ENCODE measurements at places on chromosomes 5 and 9.

GRCh38 chr5:82605441-82605973 is 327.4 kb upstream of the RPS23 start:
- no peak for DNase-seq

DNA sequence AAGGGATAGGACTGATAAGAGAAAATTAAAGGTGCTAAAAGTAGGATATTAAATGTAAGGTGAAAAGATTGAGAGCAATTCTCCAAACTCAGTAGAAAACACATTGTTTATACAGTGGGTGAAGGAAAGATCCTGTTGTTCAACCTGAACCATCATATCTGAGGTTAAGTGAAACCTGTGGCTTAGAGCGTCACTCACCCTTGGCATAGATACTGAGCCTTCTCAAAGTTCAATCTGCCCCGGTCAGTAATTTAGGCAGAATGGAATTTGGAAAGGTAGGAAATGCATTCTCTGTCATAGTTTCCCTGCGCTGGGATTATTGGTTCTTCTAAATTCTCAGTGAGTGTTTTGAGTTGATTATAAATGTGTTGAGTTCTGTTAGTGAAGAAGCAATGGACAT is 456.2 kb upstream of the NMUR2 start:
- DNase-seq, result no peak

- DNase-seq, result no peak
These were observed 399.8 kb upstream of the PIK3R1 start for GRCh38 chr5:67815455-67816391.

DNA sequence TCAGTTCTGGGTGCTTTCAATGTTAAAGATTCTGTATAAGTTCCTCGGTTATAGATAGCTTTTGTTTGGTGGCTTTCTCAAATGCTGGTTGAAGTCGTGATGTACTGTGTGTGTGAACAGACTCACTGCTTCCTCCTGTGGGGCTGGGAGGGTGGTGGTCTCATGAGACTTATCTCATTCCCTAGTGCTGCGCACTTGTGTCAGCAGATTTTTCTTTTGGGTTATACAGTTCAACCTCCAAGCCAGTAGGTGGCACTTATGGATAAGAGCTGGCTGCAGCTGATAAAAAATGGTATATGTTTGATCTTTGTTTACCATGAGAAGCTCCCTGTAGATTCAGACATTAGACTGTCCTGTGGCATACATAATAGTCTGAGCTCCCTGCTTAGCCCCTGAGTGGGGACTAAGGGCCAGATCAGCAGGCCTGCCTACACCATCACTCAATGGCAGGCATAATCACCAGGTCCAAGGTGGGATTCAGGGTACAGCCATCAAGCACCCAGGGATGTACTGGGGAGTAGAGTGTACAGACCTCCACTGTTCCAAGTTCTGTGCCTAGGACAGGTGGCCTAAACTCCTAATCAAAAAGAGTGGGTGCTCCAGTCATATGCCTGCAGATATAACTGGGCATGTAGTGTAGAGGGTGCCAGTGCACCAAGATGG is 174.2 kb downstream of the OXCT1 start:
- no peak for DNase-seq

DNA sequence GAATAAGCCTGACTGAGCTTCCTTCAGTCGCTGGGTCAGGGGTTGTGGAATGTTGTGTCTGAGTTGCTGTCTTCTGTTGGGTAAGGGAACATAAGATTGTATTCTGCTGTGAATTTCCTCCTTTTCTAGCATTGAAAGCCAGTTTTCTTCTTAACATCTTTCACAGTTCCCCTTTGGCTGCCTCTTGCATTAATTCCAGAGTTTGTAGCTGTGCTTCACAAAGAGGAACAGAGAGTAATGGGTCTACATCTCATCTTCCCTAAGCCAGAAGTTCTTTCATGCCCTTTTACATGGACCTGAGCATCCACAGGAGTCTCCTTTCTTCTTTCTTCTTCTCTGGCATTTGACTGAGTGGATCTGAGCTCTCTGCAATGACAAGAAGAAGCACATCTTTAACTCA is 686.8 kb downstream of the KCTD16 start:
- no peak for DNase-seq

DNA sequence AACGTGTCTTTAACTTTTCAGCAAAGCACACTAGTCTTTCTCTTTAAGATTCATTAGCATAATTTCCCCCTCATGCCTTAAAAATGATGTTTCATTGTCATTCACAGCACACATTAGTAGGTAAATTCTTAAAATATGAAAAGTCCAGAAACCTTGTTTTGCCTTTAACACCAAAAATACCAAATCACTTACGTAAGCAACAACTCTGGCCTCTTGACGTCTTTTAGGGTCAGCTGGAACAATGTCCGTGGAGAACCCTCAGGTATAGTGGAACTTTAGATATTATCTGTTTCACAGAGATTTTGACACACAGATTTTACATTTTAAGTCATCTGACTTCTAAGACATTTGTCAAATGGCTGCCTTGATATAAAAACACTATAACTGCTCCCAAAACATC is 30.9 kb downstream of the LNPEP start:
- DNase-seq, result no peak

DNA sequence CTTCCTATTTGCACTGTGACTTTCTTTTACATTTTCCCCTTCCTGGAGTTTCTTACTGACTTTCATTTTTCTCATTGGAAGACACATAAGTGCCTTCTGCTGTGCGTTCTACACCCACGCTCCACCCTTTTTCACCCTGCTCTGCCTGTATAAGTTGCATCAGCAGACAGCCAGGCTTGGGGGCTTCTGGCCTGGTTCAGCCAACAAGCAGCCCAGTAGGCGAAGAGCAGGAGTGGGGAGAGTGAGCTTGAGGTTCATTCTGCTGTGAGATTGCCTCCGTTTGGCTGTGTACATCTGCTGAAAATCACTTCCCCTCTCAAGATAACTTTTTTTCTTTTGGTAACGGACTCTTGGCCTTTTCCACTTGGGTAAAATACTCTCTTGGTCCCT is 38.4 kb downstream of the RASGRF2 start:
- no peak for DNase-seq

DNA sequence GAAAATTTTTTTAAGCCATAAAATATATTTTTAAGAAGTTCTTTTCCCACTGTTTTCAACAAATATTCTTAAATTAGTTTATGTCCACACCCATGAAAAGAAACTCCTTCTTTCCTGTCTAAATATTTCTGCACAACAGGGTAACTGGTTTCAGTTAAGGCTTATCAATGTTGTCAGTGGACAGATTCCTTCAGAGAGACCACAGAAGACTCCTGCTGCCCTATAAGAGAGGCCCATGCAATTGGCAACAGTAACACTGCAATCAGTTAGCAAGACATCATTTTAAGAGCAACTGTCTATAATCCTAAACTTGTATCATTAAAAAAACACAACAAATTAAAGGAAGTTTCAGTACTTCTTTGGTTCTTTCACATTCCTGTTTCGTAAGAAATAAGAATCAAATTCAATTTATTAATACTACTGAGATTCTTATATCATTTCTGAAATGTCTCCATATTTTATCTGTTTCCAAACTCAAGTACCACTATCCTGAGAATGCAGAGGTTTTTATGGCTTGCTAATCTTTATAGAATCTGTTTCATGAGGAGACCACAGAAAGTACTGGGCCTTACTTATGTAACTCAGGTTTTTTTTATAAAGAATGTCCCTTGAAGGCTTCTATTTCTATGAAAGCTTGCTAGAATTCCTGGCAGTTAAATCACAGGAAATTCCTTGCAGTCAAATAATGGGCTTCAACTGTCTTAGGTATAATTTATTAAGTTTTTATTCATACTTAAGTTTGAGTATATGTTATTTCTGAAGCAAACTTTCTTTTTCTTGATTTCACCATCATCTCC is 240.2 kb downstream of the RFX3 start:
- DNase-seq, result no peak

DNA sequence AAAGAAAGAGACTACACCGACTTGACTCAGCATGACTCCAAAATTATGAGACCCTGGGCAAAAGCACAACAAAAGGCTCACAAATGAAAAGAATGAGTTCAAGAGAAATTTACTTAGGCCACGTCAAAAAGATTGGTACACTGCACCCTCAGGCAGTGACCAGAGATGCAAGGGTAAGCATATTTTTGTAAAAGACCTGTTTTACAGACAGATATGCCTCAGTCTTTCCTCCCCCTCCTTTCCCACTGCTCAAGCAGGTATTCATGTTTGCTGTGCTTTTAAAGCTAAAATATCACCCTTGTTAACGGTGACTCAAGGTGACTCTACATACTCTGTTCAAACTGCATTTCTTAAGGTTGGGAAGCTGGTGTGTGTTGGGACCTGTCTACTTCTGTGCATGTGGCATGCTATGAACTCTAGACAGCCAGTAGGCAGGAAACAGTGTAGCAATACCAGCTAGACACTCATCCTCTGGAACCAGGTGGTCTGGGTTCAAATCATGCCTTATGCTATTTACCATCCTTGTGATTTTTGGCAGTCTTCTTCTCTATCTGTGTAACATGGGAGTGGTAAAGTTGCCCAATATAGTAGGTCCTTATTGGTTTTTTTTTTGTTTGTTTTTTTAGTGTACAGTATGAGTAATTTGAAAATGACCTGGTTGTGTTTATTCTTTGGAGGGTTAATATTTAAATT is 98.7 kb downstream of the TLE4 start:
- no peak for DNase-seq

GRCh38 chr9:106921341-106921899 is 58.5 kb downstream of the ZNF462 start:
- no peak for DNase-seq

GRCh38 chr5:45774528-45774927 is 78.3 kb upstream of the HCN1 start:
- no peak for DNase-seq

- no peak for DNase-seq
These were observed 93.4 kb downstream of the ANKH start for GRCh38 chr5:14777932-14778791.

DNA sequence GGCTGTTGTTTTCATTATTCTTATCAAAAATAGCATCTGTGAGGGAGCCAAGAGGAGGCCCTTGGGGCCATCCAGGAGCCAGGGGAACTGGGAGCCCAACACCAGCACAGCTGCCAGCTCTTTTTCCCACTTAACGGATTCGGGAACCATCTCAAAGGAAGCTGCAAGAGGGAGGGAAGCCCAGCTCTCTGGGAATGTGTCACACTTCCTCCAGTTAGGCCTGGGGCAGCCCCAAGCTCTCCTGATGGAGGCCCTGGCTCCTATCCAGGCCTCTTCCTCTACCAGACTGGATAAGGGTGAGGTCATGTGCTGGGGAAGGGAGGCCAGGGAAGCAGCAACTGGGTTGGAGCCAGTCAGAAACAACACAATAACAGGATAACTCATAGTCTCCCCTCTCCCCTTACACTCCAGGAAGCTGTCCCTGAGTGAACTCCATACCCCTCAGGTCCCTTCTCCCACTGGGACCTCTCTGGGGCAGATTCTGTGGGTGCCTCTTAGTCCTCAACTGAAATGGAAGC is 12.7 kb downstream of the CSF2 start:
- DNase-seq, result no peak

DNA sequence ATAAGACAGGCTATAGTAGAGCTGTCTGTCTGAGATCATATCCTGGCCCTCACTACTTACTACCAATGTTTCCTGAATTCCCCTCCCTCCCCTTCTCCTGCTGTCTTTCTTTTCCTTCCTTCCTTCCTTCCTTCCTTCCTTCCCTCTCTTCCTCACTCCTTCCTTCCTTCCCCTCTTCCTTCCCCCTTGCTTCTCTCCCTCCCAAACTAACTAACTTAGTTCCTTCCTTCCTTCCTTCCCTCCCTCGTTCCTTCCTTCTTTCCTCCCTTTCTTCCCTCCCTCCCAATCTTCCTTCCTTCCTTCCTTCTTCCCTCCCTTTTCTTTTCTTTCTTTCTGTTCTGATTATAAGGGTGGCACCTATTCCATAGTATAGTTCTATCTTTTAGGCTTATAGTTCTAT is 150.0 kb upstream of the GDNF start:
- no peak for DNase-seq
